SW480 (cell line): ENCODE measurements at places on chromosomes 16 and 17.
A peak's percentile ranks its signal among the peaks of the same experiment; 100 is the strongest.

DNA sequence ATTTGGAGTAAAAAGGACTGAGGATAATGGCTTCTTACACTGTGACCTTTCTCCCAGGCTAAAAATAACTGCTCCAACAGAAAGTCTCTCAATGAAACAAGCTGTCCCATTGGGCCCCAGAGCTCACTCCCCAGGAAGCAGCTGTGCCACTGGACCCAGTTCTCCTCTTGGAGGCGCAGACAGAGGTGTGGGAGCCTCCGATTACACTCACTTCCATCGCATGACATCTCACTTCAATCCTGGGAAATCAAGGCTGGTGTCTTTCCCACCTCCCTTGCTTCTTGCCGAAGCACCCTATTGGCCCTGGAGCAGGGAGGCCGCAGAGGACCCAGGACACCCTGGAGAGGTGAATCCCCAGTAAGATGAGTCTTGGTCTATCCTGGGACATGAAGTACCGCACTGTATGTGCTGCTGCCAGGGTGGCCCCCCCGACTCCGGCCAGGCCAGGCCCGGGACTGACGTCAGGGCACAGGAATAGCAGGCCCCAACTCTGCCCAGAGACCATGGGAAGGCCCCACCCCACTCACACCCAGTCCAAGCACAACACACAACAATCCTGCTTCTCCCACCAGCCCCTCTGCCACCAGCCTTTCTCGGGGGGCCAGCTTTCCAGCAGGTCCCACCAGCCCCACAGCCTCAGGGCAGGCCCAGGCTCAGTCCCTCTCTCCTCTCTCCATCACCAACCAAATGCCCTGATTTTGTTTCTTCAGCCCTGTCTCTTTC, 29.5 kb downstream of the SRL start:
- DNase-seq: no peak

- DNase-seq: no peak
Observed at GRCh38 chr17:68306819-68307218, 15.5 kb downstream of the ARSG start.

DNA sequence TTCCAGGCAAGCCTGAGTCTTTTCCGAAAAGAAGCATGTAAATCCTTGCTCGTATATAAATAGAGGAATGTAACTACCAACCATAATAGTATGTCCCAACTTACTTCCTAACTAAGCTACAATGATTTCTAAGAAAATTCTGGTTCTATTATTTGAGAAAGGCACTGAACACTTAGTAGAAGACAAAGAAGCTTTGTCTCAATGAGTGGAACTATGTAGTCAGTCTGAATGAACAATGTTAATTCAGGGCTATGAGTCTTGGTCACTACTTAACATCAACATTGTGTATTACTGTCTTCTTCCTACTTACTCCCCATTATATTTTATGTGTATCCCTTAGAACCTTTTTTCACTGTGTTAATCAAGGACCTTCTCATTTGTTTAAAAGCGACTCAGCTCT, 206.0 kb downstream of the CYB561 start:
- DNase-seq: no peak

GRCh38 chr16:27840311-27841060, 223.0 kb downstream of the GSG1L start:
- DNase-seq: peak; percentile 40

- DNase-seq: no peak
Observed at GRCh38 chr17:59631276-59631675, 11.6 kb downstream of the CLTC start.

DNA sequence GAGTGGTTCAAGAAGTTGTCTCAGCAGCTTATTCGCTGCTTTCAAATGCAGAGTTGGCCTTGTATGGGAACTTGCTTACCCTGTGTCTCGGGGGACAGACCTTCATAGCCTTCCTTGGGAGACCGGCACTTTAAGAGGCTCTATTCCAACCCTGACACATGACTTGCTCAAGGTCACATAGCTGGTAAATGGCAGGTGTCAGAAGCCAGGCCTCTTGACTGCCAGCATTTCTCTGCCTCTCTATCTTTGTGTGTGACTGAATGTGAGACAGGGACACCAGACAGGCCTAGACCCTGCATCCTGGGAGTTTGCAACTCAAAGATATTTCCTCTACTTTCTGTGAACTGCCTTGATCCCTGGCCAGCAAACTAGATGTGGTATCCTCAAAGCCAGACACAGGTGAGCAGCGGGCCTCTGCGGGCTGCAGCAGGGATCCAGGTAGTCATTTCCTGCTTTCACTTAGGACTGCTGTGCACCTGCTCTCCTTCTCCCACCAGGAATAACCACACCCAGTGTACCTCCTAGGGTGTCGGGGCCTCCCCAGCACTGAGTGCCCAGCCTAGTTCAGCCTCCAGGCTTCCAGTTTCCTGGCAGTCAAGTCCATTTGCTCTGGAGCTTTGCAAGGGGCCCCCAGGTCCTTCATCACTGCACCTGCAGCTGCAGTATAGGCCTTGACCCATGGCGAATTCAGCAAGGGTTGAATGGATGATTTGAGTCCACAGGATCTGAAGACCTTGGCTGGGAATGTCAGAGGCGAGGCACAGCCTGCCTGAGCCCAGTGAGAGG, 116.6 kb upstream of the TNRC6C start:
- DNase-seq: peak; percentile 43

DNA sequence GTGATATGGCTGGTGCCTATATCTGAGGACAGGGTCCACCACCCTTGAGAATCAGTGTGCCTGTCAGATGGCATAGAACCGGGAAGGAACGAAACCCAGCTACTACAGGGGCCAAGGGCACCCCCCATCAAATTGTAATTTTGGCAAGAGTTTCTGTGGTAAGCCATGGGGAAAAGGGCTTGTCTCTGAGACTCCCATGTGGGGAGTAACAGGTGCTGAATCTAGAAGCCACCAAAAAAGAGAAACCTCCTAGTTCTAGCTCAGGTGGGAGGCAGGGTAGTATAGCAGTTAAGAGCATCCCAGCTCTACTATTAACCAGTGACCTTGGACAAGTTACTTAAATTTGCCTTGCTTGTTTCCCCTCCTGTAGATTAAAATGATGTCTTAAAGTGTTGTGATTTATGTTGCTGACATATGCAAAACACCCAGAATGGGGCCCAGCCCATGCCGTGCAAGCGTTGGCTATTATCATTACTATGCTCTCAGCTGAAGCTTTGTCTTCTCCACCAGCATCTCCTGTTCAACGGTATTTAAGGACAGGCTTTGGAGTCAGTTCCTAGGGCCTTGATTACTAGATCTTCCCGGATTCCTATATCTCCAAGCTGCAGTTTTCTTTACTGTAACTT, 210.7 kb upstream of the NLRP1 start:
- no peak for DNase-seq

DNA sequence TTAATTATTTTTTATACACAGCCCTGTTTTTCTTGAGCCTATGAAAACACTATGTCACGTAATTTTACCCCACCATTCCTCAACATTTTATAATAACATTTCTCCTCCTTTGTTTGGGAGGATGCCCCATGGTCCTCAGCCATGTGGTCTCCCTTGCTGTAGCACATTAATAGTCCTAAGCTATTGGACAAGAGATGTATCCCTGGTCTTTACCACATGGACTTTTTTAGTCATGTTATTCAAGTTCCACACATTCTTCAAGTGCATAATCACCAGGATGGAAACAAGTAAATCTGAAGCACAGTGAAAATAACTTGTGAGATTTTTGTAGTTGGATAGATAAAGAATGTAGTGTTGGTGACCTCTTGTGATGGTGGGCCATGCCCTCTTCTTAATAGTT, 2.0 kb upstream of the KRTAP2-3 start:
- DNase-seq: peak; percentile 40

DNA sequence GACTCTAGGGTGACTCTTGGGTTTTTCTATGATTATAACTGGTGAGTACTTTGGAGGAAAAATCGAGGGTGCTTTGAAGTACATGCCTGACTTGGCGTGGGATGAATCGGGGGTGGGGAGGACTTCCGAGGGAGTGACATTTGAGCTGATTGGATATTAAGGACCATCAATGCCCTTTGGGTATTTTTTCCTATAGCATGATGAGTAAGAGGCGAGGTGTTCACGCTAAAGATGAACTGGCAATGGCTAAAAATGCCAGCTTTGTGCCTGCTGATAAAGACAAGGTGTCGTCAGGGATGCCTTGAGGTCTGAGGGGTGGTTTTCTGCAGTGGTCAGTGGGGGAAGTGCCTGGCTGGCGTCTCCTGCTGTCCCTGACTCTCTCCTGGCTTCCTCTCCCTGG, 25.3 kb downstream of the USP43 start:
- no peak for DNase-seq

GRCh38 chr16:11312718-11313492, 31.8 kb upstream of the PRM1 start:
- peak; percentile 72 for DNase-seq

- DNase-seq: no peak
Observed at GRCh38 chr16:48450367-48450766, 65.2 kb upstream of the SIAH1 start.

GRCh38 chr16:52066962-52067361, 480.0 kb downstream of the TOX3 start:
- DNase-seq: no peak

GRCh38 chr16:4090351-4090851, 25.8 kb downstream of the ADCY9 start:
- DNase-seq: no peak
